ENCODE measurements at places on chromosomes 6 and 20.

DNA sequence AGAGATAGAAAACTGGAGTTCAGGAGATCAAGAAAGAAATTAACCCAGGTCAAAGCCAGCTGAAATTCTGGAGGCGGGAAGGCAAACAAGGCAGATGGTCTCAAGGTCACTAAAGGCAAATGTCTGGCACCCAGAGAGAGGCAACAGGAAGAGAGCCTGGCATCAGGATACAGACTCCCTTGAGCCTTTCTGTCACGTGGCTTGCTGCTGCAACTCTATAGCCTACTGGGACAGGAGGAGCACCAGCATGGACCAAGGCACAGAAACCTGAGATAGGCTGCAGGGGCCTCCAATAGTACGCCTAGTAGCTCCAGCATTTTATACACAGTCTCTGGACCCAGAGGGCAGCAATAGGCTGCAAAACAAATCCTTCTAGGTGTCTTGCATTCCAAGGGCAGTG is 75.1 kb downstream of the SEL1L2 start:
- DNase-seq = no peak
- no peak overlapping the region for H3K27ac ChIP-seq
- no peaks in the 10 kb centered on the region for H3K36me3 ChIP-seq

- no peak for DNase-seq
- H3K27ac ChIP-seq = no peak overlapping the region
- H3K4me1 ChIP-seq = peaks cover 13% of the 10 kb centered on the region
- peaks cover 26% of the 10 kb centered on the region for H3K27me3 ChIP-seq
- no peak overlapping the region for H3K4me3 ChIP-seq
These were observed 12.1 kb downstream of the SRXN1 start for GRCh38 chr20:640674-641515.

GRCh38 chr6:127332383-127332961 is 10.9 kb downstream of the ECHDC1 start:
- peaks cover 28% of the 10 kb centered on the region for H3K36me3 ChIP-seq
- no peak for DNase-seq

GRCh38 chr6:636488-636887 is 20.4 kb downstream of the HUS1B start:
- peaks cover 7% of the 10 kb centered on the region for H3K36me3 ChIP-seq
- H3K27ac ChIP-seq = no peak overlapping the region
- no peak for DNase-seq
- no peaks in the 10 kb centered on the region for H3K27me3 ChIP-seq

DNA sequence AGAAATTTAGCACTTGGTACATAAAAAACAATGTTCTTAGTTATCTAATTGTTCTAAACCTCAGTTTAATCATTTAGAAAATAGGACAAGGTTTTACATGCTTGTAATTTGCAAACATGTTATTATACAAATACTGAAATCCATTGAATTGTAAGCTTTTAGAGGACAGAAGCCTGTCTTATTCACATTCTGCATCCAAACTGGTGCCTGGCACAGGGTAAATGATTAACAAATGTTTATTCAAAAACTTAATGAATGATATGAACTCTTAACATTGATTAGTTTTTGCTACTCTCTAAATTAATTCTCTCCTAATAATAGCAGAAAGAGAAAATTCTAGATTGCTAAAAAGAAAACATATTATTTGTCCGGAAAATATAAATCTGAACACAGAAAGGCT is 58.4 kb upstream of the MCM9 start:
- H3K4me1 ChIP-seq = no peaks in the 10 kb centered on the region
- no peak overlapping the region for H3K4me3 ChIP-seq
- no peaks in the 10 kb centered on the region for H3K27me3 ChIP-seq
- no peak for DNase-seq
- no peaks in the 10 kb centered on the region for H3K36me3 ChIP-seq

DNA sequence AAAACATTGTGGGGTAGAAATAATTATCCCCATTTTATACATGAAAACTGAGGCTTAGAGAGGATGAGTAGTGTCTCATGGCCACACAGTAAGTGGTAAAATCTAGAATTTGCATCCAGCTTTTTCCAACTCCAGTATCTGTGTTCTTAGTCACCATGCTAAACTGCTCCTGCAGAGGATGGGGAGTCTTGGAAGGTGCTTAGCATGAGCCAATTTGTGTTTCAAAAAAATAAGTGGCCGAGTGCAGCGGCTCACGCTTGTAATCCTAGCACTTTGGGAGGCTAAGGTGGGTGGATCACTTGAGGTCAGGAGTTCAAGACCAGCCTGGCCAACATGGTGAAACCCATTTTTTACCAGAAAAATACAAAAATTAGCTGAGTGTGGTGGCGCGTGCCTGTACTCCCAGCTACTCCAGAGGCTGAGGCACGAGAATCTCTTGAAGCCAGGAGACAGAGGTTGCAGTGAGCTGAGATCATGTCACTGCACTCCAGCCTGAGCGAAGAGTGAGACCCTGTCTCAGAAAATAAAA is 2.4 kb downstream of the C6orf89 start:
- peaks cover 32% of the 10 kb centered on the region for H3K4me1 ChIP-seq
- no peak overlapping the region for H3K27ac ChIP-seq
- H3K36me3 ChIP-seq = peaks cover 2% of the 10 kb centered on the region
- DNase-seq = no peak

GRCh38 chr6:37485291-37485702 is 14.4 kb downstream of the CCDC167 start:
- H3K36me3 ChIP-seq = peaks cover 16% of the 10 kb centered on the region
- H3K27ac ChIP-seq = no peak overlapping the region
- peaks cover 29% of the 10 kb centered on the region for H3K4me1 ChIP-seq
- no peaks in the 10 kb centered on the region for H3K27me3 ChIP-seq
- no peak for DNase-seq

DNA sequence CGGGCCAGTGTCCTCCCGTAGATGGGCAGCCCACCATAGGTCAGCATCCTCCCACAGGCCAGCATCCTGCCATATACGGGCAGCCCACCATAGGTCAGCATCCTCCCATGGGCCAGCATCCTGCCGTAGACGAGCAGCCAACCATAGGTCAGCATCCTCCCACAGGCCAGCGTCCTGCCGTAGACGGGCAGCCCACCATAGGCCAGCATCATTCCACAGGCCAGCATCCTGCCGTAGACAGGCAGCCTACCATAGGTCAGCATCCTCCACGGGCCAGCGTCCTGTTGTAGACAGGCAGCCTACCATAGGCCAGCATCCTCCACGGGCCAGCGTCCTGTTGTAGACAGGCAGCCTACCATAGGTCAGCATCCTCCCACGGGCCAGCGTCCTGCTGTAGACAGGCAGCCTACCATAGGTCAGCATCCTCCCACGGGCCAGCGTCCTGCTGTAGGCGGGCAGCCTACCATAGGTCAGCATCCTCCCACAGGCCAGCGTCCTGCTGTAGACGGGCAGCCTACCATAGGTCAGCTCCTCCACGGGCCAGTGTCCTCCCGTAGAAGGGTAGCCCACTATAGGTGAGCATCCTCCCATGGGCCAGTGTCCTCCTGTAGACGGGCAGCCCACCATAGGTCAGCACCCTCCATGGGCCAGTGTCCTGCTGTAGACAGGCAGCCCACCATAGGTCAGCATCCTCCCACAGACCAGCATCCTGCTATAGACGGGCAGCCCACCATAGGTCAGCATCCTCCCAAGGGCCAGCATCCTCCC is 62.9 kb downstream of the BFSP1 start:
- H3K27ac ChIP-seq = no peak overlapping the region
- peaks cover 2% of the 10 kb centered on the region for H3K27me3 ChIP-seq
- no peaks in the 10 kb centered on the region for H3K4me1 ChIP-seq
- DNase-seq = no peak
- H3K36me3 ChIP-seq = no peaks in the 10 kb centered on the region
- no peak overlapping the region for H3K4me3 ChIP-seq

DNA sequence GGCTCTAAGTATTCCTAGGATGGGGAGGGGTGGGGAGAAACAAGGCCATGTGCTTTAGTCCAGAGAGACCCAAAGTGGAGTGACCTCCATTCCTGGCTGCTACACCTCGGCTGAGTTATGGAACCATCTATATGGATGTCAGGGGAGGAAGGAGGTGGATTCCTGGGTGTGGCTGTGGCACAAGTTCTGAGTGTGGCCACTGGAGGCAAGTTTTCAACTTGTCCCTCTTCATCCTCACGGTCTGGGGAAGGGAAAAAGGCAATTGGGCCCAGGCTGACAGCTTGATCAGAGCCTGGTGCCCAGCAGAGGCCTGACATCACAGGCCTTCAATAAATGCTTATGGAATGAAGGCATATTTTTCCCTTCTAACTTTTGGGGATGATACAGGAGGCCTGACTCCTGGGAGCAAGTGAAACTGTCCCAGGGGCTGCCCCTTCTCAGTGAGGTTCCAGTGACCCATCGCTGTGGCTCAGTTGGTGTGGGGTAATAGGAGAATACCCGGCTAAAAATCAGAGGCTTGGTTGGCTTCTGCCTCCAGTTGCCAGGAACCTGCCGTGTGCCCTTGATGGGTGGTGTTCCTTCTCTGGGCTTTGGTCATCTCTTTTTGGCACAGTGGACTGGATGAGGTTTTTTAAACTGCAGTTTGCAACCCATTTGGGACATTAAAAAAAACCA is 1.8 kb upstream of the ITPR3 start:
- H3K4me3 ChIP-seq = peak overlapping the region; percentile 84
- no peak overlapping the region for H3K27ac ChIP-seq
- H3K36me3 ChIP-seq = peaks cover 10% of the 10 kb centered on the region

- no peak for DNase-seq
- no peaks in the 10 kb centered on the region for H3K36me3 ChIP-seq
- H3K4me1 ChIP-seq = no peaks in the 10 kb centered on the region
- H3K4me3 ChIP-seq = no peak overlapping the region
These were observed 144.8 kb upstream of the FOXA2 start for GRCh38 chr20:22729180-22729579.

DNA sequence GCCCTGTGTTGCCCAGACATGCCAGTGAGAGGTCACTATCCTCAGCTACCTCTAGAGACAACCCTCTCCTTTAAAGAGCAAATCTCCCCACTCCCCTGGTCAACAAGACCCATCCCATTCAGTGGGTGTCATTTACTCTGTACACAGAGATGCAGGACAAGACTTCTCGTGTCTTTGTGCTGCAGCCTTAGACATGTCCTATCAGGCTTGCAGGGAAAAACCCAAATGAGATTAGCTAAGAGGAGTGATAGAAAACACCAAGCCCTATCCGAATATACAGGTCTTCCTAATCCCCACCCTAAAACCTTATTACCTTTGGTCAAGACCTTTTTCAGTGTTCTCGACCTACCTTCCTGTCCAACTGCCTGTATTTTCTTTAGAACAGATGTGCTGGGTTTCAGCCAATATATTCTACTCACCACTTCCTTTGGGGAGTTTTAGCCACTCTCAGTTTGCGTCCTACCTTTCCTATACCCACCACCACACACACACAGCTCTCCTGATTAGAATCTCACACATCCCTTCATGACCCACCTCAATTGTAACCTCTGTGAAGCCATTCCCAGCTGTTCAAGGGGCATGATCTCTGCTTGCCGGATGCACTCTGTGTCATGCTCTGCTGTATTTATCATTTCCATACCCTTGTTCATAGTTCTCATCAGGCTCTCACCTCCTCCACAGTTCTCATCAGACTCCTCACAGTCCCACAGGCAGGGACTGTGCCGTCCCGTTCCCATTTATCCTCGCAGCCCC is 39.7 kb downstream of the TRAM2 start:
- peak overlapping the region; percentile 9 for H3K27ac ChIP-seq
- H3K27me3 ChIP-seq = no peaks in the 10 kb centered on the region
- peaks cover 45% of the 10 kb centered on the region for H3K4me1 ChIP-seq
- no peak for DNase-seq

DNA sequence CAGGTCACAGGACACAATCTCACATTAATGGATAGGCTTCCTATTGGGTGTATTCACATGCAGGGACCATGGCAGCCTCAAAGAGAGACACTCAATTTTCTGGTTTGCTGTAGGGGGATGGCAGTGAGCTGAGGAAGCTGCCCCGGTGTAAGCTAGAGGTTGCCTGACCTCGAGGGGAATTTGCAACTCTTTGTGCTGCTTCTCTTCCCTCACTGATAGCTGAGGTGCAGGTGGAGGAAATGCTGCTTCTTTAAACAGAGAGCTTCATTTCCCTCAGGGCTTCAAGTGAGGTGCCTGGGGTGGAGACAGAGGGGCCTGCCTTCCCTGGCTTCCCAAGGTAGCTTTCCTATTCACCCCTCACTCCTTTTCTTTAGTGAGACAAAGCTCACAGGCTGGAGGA is 151.9 kb downstream of the CD83 start:
- DNase-seq = no peak
- peaks cover 3% of the 10 kb centered on the region for H3K36me3 ChIP-seq
- H3K27ac ChIP-seq = no peak overlapping the region
- H3K27me3 ChIP-seq = no peaks in the 10 kb centered on the region
- H3K4me1 ChIP-seq = peaks cover 31% of the 10 kb centered on the region

DNA sequence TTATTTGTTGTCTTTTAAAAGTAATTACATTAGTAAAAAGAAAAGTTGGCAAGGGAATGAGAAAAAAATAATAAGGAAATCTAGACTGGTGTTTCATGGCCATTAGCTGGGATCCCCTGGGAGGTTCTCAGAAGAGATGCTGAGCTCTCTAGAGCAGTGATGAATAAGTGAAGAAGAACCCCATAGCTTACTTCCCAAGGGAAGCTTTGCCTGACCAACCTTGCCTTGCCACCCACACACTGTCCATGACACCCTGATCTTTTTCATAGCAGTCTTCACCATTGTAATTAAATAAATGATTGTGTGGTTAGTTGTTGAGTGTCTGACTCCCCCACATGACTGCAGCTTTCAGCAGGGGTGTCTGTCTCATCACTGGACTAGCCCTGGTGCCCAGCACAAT is 5.9 kb downstream of the C6orf163 start:
- DNase-seq = no peak
- H3K27ac ChIP-seq = no peak overlapping the region
- no peaks in the 10 kb centered on the region for H3K27me3 ChIP-seq
- H3K4me1 ChIP-seq = no peaks in the 10 kb centered on the region

DNA sequence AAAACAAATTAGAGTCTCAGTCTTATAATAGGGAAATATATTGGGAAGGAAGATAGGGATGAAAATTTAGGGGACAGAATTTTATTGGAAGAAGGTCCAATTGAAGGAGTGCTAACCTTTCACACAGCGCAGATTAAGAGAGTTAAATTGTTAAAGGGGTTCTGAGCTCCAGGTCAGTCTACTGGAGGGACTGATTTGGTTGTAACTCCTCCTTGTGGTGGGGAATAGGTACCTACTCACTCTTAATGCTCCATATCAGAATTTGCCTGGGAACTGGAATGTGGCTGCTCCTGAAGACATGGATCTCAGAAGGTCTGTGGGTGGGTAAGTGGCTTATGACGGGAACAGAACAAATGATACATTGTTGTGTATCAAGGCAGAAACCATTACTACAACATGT is 143.5 kb downstream of the FLRT3 start:
- no peaks in the 10 kb centered on the region for H3K4me1 ChIP-seq
- no peak overlapping the region for H3K27ac ChIP-seq
- H3K4me3 ChIP-seq = no peak overlapping the region
- H3K27me3 ChIP-seq = no peaks in the 10 kb centered on the region

DNA sequence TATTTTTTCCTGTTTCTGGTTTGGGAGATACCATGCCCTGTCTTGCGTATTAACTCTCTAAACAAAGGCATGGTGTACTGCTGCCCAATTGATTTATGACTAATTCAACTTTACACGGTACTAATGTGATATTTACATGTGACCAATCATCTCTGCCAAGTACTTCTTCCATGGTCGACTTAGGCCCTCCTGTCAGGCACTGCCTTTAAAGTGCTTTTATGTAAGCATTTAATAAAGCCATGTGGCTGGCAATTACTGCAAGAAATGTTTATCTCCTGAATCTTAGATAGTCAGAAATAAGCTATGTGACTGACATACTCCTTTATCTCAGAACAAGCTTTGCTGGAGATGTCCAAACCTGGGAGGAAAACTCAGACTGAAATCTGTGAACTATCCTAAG is 323.4 kb downstream of the BTBD3 start:
- no peaks in the 10 kb centered on the region for H3K4me1 ChIP-seq
- H3K4me3 ChIP-seq = no peak overlapping the region
- H3K27me3 ChIP-seq = no peaks in the 10 kb centered on the region
- no peaks in the 10 kb centered on the region for H3K36me3 ChIP-seq
- no peak overlapping the region for H3K27ac ChIP-seq
- DNase-seq = no peak
